ENCODE measurements at places on chromosomes 7 and 10.

GRCh38 chr7:117008118-117008885, 55.0 kb downstream of the ST7 start:
- DNase-seq: no peak

- DNase-seq: no peak
These were observed 30.1 kb downstream of the RAB18 start for GRCh38 chr10:27534161-27534700.

- no peak for DNase-seq
These were observed 424.0 kb downstream of the PLXNA4 start for GRCh38 chr7:132152131-132152889.

GRCh38 chr10:89494068-89494467, 41.3 kb downstream of the SLC16A12 start:
- DNase-seq: no peak

DNA sequence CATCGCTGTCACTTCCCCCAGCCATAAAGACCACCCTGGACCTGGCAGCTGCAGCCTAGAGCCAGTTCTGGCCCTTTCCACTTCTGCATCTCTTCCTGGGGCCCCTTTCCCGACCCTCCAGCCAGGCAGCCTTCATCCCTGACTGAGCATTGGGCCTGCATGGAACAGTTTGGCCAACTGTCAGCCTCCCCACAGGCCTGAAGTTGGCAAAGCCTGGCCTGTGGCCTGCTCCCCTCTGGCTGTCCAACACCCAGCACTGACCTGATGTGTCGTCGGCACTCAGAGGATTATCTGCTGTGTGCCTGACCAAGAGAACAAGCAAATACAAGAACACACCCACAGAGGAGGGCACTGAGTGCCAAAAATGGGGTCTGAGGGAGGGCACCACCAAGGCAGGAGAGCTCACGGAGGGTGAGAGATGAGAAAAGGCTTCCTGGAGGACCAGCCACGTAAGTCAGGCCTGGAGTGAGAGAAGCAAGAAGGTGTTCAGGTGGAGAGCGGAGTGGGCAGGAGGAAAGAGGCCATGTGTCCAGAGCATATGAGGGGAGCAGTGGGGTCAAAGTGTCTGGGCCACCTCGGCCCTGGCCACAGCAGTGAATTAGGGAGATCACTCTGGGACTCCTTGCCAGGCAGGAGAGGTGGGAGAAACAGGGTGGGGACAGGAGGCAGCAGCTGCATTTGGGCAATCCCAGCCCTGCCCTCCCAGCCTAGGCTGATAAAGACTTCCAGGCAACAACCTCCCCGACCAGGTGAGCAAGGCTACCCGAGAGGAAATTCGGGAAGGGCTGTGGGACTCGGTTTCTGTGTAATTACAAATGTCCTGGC, 4.5 kb downstream of the GPRIN2 start:
- no peak for DNase-seq

DNA sequence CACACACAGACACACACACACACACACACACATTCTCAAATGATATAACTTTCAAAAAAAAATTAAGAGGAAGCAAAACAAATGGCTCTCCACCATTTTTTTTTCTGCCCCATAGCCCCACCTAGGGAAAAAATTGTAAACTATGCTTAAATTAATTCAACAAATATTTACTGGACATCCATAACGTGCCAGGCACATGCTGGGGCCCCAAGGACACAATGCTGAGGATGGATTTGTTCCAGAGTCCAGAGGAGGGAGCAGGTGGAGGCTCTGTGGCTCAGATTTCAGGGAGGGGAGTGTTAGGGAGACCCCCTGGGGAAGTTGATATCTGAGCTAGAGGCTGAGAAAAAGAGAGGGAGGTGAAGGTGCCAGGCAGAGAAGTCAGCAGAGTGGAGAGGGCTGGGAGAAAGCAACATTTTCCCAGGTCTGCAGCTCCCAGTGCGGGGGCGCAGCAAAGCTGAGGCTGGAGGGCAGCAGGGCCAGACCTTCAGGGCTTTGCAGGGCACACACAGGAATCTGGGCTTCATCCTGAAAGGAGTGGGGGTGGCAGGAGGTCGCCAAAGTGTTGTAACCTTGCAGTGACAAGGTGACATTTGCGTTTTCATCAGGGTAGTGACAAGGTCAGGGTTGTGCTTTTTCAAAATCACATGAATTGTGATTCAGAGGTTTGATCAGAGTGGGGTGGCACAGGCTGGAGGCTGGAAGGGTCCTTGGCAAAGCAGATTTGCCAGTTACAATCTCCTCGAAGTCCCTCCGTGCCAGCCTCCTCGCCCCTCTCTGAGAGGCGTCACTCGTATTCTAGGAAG, 261.6 kb downstream of the WDR11 start:
- no peak for DNase-seq

GRCh38 chr10:49001870-49002672, 62.4 kb upstream of the LRRC18 start:
- no peak for DNase-seq

DNA sequence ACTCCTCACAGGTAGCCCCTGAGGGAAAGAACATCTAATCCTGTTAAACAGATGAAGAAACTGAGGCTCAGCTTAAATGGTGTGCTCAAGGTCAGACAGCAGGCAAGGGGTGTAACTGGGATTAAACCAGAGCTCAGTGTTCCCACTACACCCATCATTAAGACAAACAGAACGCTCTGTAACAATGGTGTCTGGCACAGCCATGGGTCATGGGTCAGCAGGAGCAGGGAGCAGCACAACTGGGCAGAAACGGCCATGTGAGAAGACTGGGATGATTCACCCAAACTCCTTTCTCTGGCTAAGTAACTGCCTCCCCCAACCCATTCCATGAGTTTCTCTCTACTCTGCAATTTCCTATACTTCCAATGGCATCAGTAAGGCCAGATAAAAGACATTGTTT, 85.5 kb upstream of the PDE1C start:
- DNase-seq: no peak

- DNase-seq: no peak
These were observed 29.0 kb downstream of the GSTO2 start for GRCh38 chr10:104297697-104298660.

DNA sequence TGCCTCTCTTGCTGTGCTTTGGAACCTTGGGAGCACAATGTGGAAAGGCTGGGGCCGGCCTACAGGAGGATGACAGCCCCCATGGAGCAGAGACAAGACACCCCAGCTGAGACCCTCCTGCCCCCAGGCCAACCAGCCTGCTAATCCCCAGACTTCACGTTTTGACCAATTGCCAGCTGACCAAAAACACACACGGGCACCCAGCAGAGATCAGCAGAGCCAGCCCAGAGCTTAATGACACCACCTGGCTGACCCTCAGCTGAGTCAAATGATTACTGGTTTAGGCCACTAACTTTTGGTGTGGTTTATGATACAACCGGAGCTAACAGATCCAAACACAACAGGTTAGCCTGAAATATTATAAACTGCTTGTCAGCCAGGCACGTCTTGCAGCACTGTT, 111.2 kb upstream of the KIF5B start:
- DNase-seq: no peak

- DNase-seq: no peak
These were observed 113.9 kb downstream of the FZD1 start for GRCh38 chr7:91378131-91378530.

GRCh38 chr10:101221963-101222531, 7.2 kb downstream of the LBX1 start:
- no peak for DNase-seq

- no peak for DNase-seq
These were observed at the start of gene NODAL for GRCh38 chr10:70441161-70441894. TSS of gene NODAL (minus strand) at chr10:70441681. CDS start at chr10:70441667, 14 bp downstream.

DNA sequence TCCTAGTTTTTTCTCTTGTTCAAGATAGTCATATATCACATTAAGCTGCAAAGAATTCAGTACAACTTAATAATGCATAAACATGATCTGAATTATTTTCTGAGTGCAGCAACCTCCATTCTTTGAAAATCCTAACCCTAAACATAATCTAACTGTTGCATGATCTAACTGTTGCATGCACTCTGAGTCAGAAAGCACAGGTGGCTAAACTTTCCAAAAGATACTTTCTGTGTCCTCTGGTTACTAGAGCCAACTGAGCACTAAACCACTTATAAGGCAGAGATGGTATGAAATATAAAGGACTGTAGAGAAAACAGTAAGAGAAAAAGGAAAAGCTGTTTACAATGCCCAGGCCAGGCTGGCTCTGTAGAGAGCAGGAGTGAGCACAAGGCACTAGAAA, 23.0 kb upstream of the FAM133B start:
- no peak for DNase-seq

All from cortex of kidney (tissue), 1 donor.